ENCODE measurements at places on chromosomes 4 and X.

DNA sequence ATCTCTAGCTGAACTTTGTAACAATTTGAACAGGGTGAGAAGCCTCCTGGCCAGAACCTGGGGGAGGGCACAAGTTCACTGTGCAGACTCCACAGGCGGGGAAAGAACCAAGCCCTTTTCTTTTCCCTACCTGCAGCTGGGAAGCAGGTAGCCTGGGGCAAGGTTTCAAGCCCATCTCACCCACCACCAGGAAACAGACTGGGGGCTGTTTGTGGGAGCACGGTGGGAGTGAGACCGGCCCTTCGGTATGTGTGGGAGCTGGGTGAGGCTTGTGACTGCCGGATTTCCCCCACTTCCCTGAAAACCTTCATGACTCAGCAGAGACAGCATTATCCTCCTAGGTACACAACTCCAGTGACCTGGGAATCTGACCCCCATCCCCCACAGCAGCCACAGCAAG lies 211.7 kb downstream of the ZNF674 start:
- no peak for DNase-seq

- DNase-seq, result no peak
These were observed 13.9 kb downstream of the SLC2A9 start for GRCh38 chr4:10007436-10007740.

- DNase-seq, result no peak
These were observed 57.5 kb upstream of the SCOC start for GRCh38 chr4:140315970-140316369.

DNA sequence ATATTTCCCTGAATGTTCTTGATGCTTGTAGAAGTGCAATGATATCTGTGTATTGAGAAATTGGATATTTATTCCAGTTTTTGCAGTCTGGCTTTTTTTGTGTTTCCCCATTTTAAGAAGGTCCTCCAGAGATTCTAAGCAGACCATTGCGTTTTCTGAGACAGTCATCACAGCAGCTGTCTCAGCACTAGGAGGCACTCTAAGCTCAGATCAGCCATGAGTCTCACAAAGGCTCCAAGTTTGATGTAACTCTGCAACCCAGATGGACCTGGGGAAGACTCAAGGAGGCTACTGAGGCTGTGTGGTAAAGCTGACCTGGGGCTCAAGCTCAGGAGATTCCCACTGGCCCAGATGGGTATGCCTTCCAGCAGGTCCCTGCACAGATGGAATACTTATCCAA lies 89.3 kb upstream of the CYLC1 start:
- no peak for DNase-seq

DNA sequence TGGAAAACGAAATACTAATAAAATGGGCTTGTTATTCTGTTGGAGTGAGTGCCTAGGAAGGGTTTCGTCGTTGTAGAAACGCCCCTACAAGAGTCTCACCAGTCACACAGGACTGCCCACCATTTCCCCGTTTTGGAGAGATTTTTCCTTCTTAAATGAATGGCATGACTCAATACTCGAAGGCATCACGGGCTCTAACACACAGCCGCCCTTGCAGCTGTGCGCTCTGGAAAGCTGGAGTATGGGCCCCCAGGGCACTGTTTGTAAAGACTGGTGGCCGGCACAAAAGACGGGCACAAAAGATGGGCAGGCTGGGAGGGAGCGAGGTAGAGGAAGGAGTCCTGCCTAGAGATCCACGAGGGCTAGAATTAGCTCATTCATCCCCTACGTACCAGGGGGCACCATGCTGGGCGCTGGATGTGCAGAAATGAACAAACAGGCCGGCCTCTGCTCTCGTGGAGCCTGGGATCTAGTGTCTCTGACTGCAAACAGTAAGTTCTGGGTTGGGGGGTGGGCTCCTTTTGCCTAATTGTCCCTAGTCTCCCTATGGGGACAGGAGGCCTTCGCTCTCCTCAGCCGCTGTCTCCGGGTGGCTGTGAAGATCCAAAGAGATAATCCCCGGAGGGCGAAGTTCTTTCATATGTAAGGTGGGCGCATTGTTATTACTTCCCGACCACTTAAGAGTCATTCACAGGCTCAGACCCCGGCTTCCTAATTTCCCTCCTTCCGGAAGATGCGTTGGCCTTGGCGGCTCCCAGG lies 1.0 kb upstream of the SFRP2 start:
- no peak for DNase-seq

DNA sequence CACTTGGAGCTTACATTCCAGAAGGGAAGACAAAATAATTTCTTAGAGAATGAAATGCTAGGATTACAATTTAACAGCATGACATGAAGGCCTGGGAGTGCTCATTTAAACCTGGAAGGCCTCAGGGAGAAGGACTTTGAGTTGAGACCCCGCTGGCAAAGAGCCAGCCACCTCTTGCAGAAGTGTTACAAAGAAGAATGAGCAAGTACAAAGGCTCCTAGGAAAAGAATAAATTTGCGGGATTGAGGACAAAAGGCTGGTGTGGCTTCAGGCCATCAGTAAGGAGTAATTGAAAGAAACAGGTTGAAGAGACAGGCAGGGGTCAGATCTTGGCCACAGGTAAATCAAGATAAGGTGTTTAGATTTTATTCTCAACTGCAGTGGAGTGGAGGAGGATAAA lies 3.1 kb upstream of the ELOVL6 start:
- DNase-seq, result no peak

GRCh38 chr4:15930314-15930713 lies 8.2 kb downstream of the FGFBP1 start:
- no peak for DNase-seq

GRCh38 chrX:99078301-99078700 lies 1331.8 kb downstream of the PCDH19 start:
- DNase-seq, result no peak

DNA sequence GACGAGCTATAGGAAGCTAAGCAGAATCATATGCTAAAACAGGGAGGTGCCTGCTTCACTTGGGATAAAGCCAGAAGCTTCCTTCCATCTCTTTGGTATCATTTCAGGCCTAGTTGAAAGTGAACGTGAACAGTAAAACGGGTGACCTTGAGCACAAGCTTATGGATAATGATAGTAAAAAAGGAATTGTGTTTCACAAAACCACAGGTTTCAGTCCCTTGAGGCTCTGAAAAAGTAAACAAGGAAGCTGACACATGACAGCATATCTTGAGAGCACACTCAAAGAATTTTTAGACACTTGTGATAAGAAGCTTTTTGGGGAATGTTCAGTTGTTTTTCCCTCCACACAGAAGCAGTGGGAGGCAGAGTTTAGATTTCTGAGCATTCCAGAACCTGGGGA lies 286.1 kb downstream of the DCHS2 start:
- DNase-seq, result no peak

- DNase-seq, result no peak
These were observed 49.5 kb downstream of the TMEM154 start for GRCh38 chr4:152630324-152630723.

DNA sequence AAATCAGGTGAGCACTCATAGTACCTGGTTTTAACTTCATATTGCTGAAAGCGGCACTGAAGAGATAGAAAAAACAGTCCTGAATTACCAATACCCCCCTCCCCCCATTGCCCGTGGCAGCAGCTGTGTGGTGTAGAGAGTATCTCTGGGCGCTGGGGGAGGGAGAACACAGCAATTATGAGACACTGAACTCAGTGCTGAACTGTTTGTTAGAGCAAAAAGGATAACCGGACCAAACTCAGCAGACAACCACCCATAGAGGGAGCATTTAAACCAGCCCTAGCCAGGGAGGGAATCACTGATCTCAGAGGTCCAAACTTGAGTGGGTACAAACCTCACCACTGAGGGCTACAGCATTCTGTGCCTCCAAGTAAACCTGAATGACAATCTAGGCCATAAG lies 457.4 kb upstream of the TEX13C start:
- DNase-seq, result no peak

DNA sequence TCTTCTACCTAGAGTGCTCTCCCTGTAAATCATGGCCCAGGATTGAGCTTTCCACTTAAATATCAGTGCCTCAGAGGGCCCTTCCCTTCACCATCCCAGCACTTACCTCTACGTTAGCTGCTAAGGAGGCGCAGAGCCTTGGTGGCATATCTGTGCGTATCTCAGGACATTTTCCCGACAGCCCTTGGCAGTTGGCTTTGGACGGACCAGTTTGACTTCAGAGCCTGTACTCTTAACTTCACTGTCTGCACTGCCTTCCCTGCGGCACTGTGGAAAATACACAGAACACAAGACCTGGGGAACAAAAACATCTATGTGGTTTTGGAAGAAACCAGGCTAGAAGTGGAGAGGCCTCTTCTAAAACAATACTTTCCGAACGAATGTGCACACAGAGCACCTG lies 2.4 kb downstream of the TADA2B start:
- no peak for DNase-seq

GRCh38 chr4:42411803-42412202 lies 14.5 kb downstream of the SHISA3 start:
- DNase-seq, result no peak

GRCh38 chrX:4588056-4588455 lies 874.6 kb upstream of the PRKX start:
- DNase-seq, result no peak

DNA sequence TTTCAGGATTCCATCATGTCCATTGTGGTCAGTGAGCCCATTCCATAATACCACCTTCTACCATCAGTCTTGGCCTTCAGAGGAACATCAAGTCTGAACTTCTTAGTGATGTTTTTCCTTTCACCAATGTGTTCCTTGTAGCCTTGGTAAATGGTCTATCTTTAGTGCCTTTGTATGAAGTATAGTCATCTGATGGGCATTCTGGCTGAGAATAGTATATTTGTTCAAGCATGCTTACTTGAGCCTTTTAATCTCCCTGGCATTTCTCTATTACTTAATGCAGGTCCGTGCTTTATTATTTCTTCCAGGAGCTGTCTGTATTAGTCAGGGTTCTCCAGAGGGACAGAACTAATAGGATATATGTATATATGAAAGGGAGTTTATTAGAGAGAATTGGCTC lies 99.7 kb downstream of the TLL1 start:
- no peak for DNase-seq

DNA sequence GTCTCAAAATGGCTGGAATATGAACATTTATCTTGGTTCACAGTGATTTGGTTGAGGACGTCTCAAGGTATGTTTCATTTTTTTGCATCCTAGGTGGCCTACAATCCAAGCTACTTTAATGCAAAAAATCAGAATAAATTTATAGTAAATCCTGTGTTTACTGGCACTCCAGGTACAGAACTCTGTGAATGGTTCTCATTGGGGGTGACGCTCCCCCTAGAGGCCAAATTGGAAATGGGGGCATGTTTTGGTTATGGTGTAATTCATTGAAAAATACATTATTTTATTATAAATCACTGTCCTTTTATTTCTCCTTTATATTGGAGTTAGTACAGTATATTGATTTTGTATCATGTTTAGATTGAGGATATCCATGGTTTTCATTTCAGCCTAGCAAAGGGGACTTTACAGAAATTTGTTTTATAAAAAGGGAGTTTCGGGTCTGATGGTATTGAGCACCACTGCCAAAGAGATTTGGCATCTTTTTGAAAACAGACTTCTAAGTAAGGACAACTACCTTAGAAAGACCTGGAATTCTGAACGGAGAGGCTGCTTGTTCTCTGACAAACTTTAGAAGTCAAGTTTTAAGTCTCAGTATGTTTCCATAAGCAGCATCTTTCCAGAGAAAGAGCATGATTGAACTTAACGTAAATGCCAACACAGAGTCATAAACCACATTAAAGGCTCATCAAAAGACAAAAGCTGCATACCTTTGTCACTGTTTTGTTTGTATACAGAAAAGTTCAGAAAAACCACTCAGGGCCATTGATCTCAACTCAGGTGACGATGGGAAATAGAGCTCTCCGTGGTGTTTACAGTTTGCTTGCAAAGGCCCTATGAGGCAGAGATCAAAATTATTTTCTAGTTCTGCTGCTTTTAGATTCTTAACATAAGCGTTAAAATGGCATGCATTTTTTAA lies 19.4 kb downstream of the MTM1 start:
- peak; percentile 64 for DNase-seq

DNA sequence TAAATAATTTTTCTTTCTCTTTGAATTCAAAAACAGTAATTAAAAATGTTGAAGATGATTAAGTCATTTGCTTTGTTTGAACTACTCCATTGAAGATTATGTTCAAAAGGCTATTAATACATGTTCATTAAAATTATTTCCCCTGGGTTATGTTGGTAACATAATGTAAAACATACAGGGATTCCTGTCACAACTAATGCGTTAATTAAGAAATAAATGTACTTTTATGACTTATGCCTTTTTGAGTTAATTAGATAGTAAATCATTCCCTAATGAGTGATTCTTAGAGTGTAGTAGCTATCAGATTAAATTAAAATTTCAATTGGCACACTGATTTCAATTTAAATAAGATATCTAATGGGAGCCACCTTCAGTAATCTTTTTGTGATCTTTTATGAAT lies 549.1 kb downstream of the ANKRD50 start:
- DNase-seq, result no peak

GRCh38 chr4:143437937-143438336 lies 75.6 kb upstream of the SMARCA5 start:
- DNase-seq, result no peak

DNA sequence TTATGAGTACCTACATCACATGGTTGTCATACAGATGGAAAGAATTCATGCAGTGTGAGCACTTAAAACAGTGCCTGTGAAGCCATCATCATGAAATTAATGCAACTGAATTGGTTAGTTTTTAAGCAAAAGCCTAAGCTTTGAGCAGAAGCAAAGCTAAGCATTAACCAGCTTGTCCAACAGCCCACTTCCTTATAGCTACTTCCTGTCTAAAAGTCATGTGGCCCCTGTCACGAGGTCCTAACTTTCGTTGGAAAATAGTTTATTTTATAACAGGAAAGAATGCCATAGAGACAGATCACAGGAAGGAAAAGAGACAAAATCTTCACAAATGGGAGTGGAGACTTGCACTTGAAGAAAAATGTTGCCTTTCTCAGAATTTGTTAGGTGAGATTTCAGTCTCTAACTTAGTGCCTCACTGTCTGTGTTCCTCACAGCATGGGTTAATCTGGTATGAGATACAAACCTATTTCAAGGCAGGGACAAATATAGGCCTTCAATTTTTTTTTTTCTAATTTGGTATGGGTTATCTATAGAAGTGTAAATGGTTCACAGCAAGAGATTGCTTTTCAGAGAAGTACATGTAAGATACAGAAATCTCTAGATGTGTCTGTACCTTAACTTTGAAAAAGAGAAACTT lies 27.7 kb upstream of the VCX start:
- no peak for DNase-seq

DNA sequence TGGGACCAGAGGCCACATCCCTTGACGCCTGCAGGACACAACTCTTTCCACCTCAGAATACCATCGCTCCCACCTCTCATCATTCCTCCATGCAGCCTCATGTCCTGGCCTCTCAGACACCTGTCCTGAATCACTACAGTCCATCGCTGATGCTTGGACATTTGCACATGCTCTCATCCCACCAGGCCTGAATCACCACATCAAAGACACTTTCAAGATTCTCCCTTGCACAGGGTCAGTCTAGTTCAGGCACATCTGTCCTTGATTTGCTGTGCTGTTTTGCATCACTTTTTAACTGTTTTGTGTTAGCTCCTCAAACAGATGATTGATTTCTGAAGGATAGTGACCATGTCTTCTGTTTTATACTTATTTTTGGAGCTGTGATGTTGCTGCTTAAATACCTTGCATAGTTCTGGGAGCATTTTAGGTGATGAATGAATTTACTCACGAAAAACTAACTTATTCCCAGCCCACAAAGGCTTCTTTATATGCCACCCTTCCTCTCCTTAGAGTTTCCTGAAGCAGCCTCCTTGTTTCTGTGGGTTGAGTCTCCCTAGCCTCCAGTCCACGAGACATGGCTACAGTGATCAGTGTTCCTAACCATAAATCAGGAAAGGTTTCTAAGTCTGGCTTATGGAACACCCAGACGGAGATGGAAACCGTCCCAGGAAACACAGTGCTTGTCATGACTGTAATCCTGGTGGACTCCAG lies 2.6 kb downstream of the FAM114A1 start:
- DNase-seq, result no peak

GRCh38 chr4:120769227-120769626 lies 153.3 kb downstream of the PRDM5 start:
- no peak for DNase-seq

All from CD8-positive, alpha-beta memory T cell (primary cell).